ENCODE measurements at places on chromosomes 4 and X. TPM values are rescaled to one million over a fixed set of nuclear protein-coding genes. Genes with fewer than 3 reads are reported as not detected.

The USP17L21 gene
- not detected for total RNA-seq

DNA sequence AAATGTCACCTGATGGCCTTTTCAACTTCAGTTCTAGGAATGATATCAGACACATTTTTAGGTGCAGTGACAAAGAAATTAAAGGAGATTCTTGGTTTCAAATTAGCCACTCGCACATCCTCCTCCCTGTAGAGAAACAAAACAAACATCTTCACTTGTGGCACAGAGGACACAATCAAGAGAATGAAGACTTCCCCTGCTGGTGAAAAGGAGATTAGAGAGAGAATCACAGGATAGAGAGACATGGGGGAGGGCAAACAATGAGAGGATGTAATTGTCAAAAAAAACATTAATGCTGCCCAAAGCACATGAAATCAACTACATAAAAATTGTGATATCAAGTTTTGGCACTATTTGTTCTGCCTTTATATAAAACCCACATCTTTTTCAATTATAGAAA lies 34.5 kb downstream of the ACE2 start:
- no peak for DNase-seq

The MAGEA8 gene
- not detected for total RNA-seq

DNA sequence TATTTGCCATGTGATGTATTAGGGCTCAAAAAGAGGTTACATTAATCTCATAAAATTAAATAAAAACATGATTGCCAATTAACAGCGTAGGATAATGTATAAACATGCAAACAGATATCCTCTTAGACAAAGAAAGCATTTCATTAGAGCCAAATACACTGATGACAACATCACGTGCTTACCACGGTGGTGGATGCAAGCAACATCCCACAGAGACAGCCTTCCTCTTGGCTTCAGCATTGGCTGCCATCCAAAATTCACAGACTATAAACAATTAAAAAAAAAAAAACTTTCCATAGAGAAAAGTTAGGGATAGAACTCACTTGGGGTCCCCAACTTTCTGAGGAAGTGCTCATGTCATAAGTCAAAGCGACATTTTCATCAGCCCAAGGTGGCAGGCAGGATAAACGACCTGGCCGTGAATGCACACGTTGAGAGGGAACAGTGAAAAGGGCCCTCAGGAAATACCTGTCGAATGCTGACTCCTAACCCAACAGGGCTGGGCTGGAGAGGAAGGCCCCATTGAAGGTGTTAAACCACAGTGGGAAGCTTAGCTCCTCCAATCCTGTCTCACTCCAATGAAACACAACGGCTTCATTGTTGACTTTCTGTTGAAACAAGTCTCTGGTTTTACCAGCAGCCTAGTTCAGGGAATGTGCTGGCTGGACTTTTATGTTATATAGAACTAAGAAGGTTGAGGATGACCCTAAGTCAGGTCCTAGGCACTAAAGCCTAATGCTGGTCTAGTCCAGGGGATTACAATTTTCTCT lies 48.4 kb downstream of the IDS start:
- no peak for DNase-seq

DNA sequence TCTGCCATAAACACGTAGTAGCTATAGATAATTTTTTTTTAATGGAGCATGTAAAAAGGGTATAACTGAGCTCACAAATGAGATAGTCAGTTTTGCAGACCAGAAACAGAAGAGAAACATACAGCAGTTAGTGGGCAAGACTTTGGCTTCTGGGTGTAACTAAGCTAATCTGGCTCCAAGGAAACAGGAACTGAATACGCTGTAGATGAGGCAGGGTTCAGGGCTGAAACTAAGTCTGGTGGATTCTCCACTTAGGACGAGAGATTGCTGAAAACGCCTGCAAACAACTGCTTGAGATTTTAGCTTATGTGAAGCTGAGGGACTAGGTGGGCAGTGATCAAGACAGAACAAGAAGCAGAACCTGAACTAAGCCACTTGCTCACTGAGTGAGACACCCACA lies 91.7 kb downstream of the SMIM20 start:
- no peak for DNase-seq

The MAGEB10 gene
- not detected for total RNA-seq

GRCh38 chr4:41887821-41888686 lies 47.2 kb upstream of the TMEM33 start:
- DNase-seq, result peak; percentile 34

- DNase-seq, result no peak
Observed at GRCh38 chr4:28062562-28062961, 1201.9 kb downstream of the STIM2 start.

The FMR1 gene
- 61.9 TPM for total RNA-seq

DNA sequence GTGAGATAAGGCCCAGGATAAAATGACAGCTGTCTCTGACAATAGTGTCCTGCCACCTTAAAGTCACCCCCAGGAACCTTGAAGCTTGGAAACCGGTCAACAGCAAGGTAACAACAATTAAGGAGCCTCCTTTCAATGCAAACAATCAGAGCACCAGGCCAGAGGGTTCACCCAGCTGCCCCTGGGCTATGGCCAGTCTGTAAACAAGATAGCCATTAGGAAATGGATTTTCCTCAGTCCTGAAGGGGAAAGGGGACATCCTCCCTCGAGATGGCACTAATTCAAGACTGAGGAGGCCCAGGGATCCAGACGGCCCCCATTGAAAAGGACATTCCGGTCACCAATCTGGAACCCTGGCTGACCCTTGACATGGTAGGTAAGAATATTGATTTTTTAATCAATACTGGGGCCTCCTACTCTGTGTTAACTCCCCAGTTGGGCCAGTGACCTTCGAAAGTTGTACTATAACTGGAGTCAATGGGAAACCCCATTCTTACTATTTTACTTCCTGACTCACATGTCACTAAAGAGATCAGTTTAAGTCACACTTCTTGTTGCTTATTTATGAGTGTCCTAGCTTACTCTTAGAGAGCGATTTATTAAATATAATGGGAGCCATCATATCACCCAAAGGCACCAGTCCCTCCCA lies 61.7 kb upstream of the CT45A1 start:
- DNase-seq, result no peak

The RBMXL3 gene
- total RNA-seq, result not detected

GRCh38 chr4:40686081-40686913 lies 56.6 kb upstream of the RBM47 start:
- DNase-seq, result no peak

DNA sequence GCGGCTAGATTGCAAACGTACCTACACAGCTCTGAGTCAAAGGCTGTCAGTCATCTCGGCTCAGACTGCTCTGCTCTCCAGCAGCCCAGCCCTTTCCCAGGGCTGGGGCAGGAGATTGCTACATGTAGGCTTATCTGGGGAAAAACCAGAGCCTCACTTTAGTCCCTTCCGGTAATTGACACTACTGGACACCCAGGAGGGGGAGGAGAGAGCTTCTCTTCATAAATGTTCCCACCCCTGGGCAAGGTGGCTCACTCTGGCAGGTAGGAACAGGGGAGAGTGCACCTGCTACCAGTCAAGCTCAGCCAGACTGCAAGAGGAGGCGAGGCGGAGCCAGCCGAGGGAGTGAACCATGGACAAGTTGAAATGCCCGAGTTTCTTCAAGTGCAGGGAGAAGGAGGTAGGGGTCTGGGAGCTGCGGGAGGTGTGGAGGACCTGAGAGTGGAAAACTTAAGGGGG lies at the start of gene SLC6A14:
TSS of gene SLC6A14 (plus strand) at position 249 of the 459 bp plus-strand sequence. CDS start at position 353, 104 bp downstream.
- peak; percentile 83 for DNase-seq

DNA sequence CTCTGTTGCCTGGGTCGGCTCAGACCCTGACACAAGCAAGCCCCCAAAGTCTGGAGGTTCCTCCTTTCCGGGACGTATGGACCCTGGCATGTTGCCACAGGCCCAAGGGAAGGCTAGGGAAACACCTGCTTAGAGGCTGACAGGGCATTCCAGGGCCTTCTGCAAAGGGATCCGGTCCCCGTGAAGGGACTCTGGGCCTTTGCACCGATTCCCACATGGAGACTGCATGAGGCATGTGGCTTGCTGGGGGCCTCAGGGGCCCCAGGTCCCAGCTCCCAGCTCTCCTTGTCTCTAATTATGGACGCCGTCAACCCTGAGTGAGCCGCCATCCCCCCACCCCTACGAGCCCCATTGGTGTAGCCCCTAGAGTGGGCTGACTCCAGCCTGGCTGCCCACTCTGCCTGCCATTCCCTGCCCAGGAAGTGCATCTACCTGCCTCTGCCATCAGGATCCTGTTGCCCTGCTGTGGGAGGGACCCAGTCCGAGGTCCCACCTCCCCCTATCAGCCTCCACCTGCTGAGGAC lies 4.2 kb upstream of the RGS12 start:
- no peak for DNase-seq

DNA sequence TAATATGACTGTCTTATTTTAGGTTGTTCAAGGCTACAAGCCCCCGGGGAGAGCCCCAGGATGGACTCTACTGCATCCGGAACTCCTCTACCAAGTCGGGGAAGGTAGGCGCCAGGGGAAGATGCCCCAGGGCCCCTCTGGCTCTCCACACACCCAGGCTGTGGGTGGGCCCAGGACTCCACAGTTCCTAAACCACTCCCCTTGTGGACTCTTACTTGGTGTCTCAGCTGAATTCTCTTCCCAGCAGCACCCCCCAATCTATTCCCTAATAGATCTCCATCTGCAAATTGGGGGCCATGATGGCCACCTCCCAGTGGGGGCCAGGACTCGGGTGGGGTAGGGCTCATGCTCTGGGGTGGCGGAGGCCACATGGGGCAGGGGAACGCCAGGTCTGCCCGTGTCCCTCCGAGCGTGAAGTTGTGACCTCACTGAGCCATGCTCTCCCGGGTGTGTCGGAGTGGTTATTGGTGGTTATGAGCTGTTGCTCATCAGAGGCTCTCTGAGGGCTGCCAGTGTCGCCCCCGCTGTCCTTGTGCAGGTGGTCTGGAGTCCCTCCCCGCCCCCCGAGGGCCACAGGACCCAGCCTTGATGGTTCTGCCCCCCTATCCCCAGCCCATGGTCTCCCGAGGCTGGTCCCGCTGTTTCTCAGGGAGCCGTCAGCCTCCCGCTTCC lies 11.2 kb upstream of the ADD1 start:
- DNase-seq, result no peak

DNA sequence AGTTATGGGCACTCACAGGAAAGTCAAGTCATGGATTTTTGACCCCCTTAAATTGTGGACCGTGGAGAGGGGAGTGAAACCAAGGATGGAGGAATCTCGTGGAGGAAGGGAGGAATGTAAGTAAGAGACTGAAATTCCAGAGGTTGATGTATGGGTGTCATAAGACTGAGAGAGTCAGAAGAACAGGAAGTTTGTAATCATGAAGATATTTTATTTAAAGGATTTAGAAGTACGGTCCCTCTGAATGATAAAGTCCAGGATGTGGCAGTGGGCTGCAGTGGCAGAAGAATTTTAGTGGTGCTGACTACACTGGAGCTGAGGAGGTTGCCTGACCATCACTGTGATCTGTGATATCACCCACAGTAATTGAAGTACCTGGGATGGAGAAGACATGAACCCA lies 57.8 kb downstream of the DCLK2 start:
- no peak for DNase-seq

GRCh38 chr4:167088115-167088514 lies 146.2 kb downstream of the SPOCK3 start:
- DNase-seq, result no peak

DNA sequence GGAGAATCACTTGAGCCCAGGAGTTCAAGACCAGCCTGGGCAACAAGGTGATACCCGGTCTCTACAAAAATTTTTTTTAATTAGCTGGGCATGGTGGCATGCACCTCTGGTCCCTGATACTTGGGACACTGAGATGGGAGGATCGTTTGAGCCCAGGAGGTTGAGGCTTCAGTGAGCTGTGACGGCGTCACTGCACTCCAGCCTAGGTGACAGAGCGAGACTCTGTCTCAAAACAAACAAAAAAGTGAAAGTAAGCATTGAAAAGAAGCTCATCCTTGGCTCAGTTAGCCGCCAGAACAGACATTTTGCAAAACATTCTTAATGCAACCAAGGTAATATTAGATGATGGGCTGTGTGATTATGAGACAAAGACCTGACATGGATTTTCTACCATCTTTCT lies 223.3 kb upstream of the VCX3A start:
- DNase-seq, result no peak

The TCEAL4 gene
- 68.0 TPM for total RNA-seq

The ARHGEF6 gene
- 0.17 TPM for total RNA-seq

DNA sequence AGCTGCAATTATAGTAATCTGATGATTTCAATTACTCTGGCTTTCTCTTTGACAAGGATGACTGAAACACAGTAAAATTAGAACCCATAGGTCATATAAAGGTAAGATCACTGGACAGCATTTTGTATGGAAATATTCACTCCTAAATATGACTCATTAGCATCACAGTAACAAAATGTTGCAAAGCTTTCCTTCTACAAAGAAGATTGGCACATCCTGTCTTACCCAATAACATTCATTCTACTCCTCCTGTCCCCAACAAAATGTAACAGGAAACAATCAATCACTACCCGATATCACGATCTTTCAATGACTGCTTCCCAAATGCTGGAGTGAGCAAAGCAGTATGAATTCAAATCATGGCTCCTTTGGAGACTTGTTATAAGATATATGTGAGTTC lies 95.3 kb downstream of the FANCB start:
- DNase-seq, result no peak

DNA sequence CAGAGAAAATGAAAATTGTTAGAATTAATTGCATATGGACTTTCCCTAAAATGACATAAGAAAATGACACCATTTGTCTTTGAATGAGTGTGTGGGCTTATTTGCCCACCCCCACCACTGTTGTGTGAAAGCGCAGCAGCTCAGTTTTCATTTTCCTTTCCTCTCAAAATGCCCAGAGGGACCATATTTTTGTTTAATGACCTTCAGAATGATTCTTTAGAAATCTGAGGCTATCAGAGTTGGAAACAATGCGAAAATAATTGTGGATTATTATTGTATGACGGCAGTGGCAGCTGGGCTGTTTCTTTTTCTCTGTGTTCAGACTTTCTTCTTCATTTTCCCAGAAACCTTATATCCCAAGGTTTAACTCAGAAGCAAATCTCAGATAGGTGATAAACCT lies 44.6 kb upstream of the TEX13A start:
- no peak for DNase-seq

DNA sequence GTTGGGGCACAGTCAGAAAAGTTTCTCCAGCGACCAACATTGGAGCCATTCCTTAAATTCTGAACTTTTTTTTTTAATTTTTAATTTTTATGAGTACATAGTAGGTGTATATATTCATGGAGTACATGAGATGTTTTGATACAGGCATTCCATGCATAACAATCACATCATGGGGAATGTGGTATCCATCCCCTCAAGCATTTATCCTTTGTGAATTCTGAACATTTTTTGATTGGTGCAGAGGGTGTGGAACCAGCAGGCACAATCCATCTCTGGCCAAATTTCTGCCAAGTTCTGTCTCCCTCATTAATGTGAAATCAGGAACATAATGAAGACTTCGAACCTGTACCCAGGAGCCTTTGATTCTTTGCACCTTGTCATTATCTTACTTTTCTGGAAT lies 267.0 kb downstream of the FRMPD4 start:
- DNase-seq, result no peak

The XAGE1B gene
- not detected for total RNA-seq

GRCh38 chrX:54808109-54808604 lies 612 bp downstream of the MAGED2 start:
- DNase-seq, result peak; percentile 45

DNA sequence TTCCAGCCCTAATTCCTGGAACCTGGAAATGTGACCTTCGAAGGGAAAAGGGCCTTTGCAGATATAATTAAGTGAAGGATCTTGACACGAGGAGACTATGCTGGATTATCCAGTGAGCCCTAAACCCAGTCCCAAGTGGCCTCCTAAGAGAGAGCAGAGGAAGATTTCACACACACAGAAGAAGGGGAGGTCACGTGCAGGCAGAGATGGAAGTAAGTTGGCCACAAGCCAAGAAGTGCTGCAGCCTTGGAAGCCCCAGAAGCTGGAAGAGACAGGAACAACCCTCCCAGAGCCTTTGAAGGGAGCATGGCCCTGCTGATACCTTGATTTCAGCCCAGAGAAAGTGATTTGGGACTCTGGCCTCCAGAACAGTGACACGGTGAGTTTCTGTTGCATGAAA lies 51.9 kb downstream of the EVC2 start:
- DNase-seq, result no peak
